Stimulated activated CD8-positive, alpha-beta memory T cell treated with anti-CD3 and anti-CD28 coated beads, Interleukin-4, amount 100 ng/mL, for 48 hours (primary cell): ENCODE measurements at places on chromosomes 1 and 21.

DNA sequence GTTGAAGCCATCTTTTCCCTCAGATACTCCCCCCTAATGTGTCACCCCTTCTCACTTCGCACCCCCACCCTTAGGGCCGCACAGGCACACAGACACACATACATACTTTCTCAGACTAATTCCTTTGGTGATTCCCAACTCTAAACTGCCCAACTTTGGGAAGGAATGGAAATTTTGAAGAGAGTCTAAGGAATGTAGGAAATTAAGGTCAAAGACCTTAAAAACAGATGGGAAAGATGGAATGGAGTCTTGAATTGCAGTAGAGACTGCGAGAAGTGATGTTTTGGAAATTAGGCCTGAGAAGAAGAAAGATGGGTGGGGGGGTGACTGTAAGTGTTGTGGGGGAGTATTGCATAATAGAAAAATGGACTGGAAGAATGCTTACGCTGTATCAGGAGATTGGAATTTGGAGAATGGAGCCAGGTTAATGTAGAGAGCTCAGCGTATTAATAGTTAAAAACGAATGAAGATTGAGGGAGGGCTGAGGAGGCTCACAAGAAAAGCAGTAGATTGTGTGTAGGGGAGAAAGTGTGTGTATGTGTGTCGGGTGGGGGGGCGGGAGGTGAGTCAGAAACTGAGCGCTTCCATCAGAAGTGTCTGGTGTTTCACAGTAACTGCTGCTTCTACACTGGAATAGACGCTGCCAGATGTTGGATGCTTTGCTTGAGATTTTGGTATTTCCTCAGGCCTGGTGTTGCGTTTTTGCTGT lies 1.7 kb downstream of the PIP5K1A start:
- no peak for DNase-seq

DNA sequence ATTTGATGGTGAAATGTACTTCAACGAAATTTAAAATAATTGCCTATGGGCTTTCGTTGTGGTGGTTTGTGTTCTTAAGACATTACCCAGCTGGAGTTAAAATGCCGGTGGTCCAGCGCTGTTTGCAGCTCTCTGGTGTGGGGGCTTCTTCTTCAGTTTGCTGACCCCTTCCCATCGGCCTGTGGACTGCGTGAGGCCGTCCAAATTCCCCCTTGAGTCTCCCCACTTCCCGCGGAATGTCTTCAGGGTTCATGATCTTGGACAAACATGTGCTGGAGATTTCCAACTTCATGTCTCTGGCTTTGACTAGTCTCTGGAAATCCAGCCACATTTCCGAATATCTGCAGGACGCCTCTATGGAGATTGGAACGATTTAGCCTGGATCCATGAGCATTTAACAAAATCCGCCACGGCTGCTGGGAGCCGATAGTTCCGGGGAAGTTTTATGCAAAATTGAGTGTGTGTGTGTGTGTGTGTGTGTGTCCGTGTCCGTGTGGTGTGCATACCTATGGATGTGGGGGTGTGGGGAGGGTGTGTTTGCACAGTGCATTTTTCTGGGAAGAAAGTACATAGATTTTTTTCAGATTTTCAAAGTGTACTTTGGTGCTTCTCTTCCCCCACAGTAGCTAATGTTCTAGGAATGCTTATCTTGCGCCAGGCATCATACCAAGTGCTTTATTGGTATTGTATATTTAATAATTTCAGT lies 117.2 kb downstream of the PCP4 start:
- DNase-seq = no peak

GRCh38 chr1:212665241-212666115 lies 34.2 kb downstream of the BATF3 start:
- DNase-seq = peak; percentile 91

- no peak for DNase-seq
Measured at GRCh38 chr1:151689494-151689893, 27.1 kb downstream of the CELF3 start.

DNA sequence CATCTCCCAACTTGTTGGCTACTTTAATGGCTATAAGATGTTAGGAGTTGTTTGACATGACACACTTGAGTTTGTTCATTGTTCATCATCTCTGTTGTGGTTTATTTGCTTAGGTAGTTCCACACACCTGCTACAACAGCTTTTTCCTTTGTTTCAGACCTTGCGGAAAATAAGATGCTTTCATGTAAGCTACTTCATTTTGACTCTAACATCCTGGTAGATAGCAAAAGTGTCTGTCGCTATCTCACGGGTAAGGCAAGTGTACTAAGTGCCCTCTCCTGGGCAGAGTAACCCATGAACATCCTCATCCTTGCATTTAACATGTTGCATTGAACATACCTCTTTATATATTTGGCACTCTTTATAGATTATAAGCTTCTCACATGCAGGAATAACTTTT lies 1.6 kb upstream of the OR10T2 start:
- no peak for DNase-seq

DNA sequence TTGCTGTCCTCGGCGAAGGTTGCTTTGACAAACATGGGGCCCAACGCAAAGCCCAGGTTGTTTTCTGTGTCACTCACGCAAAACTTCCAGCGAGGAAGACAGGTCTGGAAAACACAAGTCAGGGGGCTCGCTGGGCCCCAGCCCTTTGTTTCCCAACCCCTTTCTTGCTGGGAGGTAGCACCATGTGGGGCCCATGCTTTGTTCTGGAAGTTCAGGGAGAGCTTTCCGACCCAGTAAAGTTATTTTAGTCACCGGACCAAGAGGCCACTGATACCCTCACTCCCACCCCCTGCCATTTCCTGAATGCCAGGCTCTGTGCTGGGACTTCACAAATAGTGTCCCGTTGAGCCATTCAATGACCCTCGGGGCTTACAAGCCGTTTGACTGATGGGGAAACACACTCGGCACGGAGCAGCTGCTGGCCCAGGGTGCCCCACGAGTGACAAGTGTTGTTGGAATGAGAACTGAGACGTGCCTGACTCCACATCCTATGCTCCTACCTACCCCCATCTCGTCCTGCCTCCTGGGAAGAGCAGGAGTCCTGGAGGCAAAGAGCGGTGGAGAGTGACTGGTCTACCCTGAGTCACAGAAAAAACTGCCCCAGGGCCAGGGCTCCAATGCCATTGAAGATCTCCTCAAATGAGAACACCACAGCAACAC lies 52.0 kb downstream of the ECE1 start:
- no peak for DNase-seq

DNA sequence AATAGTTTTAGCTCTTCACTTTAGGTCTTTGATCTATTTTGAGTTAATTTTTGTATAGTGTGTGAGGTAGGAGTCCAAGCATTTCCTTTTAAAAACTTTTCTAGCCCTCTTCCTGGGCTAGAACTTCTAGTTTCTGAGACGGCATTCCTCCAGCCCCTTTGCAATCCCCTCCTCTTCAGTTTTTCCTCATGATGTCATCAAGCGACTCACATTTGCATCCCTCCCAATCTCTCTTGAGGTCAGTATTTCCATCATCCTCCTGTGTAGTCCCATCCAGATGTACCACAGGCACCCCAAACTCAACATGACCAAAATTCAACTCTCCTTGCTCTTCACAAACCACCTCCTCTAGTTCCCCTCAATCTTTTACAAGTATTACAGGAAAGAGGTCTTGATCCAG lies 10.7 kb downstream of the HMGN2 start:
- no peak for DNase-seq

- no peak for DNase-seq
Measured at GRCh38 chr21:28538987-28539622, 453.6 kb downstream of the LTN1 start.

GRCh38 chr1:35795295-35795694 lies 12.5 kb upstream of the AGO4 start:
- DNase-seq = no peak

GRCh38 chr1:114610546-114611245 lies 29.3 kb upstream of the BCAS2 start:
- no peak for DNase-seq

DNA sequence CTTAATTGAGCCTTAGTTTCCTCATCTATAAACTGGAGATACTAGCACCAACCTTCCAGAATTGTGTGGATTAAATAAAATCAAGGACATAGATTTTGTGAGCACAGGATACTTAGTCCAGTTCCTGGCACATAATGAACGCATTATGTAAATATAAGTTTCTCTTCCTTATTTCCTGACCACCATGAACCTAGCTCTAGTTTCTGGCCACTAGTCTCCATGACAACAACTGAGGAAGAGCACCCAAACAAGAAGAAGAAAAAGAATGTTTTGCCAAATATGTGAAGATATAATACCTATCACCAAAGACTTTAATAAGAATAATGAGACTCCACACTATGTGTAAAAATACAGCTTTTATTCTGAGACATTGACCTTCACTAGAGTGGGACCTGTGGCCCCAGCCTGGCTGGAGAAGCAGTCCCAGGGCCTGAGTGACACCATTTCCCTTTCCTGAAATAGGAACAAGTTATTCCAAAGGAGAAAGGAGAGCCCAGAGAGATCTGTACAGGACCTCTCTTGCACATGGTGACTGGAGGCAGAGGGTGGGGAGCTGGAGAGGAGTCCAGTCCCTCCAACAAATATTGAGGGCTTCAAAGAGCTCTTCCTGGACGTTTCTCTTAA lies 940 bp upstream of the USF1 start:
- DNase-seq = no peak

GRCh38 chr1:8089535-8090228 lies 63.6 kb upstream of the ERRFI1 start:
- peak; percentile 35 for DNase-seq

GRCh38 chr1:173779936-173780335 lies 44.5 kb upstream of the DARS2 start:
- DNase-seq = no peak

- DNase-seq = no peak
Measured at GRCh38 chr1:29500041-29500440, 263.7 kb downstream of the PTPRU start.
